ENCODE measurements at places on chromosomes 1 and 21. TPM values are rescaled to one million over a fixed set of nuclear protein-coding genes. Genes with fewer than 3 reads are reported as not detected.
A peak's percentile ranks its signal among the peaks of the same experiment; 100 is the strongest.

GRCh38 chr21:29025328-29025713 is 853 bp downstream of the USP16 start:
- DNase-seq = peak; percentile 22

GRCh38 chr1:42529724-42530181 is 66.7 kb downstream of the CCDC30 start:
- DNase-seq = peak; percentile 14

- DNase-seq = peak; percentile 78
Measured at GRCh38 chr1:47650205-47650604, 212.4 kb downstream of the FOXD2 start.

The SPRR2D gene
- not detected for total RNA-seq

The RGS5 gene
- 63.9 TPM for total RNA-seq

- no peak for DNase-seq
Measured at GRCh38 chr1:169696273-169697100, 14.9 kb downstream of the SELL start.

GRCh38 chr1:155195201-155196102 is 12.2 kb downstream of the THBS3 start:
- peak; percentile 40 for DNase-seq

DNA sequence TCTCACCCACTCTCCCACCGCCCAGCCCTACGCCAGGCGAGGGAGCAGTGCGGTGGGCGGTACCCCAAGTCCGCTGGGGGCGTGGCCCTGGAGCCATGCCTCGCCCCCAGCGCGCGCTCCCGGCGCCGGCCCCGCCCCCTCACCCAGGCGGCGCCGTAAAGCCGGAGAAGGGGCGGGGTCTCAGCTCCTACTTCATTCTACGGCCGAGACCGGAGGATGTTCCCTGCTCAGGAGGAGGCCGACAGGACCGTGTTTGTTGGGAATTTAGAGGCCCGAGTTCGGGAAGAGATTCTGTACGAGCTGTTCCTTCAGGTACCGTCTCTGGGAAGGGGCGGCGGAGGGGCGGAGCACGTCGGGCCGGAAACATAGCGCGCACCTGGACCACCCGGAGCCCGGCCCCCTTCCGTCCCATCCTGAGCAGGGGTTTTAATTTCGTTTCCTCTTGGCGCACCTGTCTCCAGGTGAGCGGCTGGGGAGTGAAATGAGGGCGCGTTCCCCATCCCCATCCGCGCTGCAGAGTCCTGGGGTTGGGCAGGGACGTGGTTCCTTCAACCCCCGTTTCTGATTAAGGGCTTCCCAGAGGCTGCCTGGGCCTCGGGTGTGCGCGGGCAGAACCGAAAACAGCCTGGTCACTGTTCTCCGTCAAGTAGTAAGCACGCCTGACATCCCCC is at the start of gene RBM11:
Gene RBM11 (plus strand): TSS at position 187 of the 671 bp plus-strand sequence. CDS start 30 bp downstream, at position 217.
- DNase-seq = peak; percentile 77

DNA sequence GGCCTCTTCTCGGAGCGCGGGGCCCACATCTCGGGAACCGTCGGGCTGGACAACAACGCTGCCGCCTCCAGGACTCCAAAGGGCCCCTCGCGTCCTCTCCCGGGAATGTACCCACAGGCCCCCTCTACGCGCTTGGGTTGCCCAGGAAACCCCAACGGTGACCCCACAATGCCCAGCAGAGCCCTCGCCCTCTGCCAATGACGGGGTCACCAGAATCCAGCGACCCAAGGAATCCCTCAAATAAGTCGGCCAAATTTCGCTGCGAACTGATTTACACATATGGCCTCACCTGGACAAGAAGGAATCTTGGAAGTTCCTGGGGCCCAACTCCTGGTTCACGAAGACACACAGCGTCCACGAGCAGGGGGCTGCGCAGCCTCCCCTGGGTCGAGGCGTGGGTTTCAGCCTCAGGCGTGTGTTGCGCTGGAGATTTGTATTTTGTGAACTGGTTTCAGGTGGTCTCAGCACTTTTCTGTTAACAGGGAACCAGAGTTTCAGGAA is 78.1 kb downstream of the DESI2 start:
- no peak for DNase-seq

GRCh38 chr1:203320591-203321272 is 15.4 kb downstream of the BTG2 start:
- DNase-seq = peak; percentile 47

The HES3 gene
- total RNA-seq = not detected

The UMODL1 gene
- total RNA-seq = not detected

DNA sequence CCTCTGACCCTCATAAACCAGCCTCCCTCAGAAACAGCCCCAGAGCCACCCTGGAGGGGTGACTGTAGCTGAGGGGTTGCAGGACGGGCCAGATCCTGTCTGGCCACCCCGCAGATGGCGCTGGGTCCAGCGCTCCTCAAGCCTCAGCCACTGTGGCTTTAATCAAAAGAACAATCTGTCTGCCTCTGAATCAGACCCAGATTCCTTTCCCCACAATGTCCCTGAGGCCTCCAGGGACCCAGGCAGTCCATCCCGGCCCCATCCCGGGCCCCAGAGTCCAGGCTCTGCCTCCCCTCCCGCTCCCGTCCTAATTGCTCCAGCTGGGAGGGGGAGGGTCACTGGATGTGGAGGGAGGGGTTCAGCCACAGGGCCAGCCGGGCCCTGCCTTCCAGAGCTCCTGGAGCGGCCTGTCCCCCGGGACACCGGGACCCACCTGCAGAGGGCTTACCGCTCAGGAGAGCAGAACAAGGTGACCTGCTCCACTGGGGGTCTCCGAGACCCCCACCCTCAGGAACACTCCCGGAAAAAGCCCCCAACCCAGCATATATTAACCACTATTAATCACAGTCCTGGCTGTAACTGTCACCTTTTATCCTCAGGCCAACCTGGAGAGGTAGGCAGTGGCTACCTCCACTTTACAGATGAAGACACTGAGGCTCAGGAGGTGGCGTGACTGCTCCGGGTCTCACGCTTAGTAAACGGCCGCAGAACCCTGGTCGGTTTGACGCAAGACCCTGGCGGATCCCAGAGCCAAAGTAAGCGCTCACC is 836 bp upstream of the FBLIM1 start:
- peak; percentile 73 for DNase-seq

- no peak for DNase-seq
Measured at GRCh38 chr1:24266398-24266941, 52.7 kb upstream of the GRHL3 start.

DNA sequence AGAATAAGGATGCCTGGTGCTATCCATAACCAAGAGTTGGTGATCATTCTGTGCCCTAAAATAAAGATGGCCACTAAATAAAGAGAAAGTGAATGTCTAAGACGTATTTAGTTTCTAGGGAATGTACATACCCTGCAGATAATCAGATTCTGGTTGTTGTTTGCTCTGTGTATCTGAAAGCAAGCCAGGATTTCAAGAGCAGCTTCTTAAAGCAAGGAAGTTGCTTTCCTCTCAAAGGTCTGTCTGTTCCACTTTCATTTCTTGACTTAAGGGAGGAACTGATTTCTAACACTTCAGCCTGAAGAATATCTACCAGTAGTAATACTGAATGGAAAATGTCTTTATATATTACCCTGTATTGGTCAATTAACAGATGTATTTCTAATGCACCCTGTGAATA is 88.8 kb downstream of the KIF1B start:
- DNase-seq = peak; percentile 7

DNA sequence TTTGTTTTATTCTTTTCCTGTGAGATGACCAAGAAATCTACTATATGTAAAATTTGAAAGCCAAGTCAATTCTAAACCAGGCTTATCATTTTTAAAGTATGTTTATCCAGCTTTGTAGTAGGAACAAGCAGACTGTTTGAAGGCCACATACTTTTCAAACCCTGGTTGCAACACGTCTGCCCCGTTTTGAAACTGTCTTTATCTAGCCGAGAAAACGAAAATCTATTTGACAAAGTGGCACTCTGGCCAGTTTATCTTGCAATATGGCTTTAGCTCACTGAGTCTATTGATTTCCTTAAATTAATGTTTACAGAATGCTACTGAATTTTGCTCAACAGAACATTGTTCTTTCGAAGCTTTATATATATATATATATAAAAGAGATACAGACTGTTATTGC is 39.7 kb downstream of the PROX1 start:
- no peak for DNase-seq

The GBP5 gene
- 2.9 TPM for total RNA-seq

The CNR2 gene
- total RNA-seq = 0.46 TPM

GRCh38 chr1:214545293-214545692 is 6.1 kb downstream of the PTPN14 start:
- no peak for DNase-seq

DNA sequence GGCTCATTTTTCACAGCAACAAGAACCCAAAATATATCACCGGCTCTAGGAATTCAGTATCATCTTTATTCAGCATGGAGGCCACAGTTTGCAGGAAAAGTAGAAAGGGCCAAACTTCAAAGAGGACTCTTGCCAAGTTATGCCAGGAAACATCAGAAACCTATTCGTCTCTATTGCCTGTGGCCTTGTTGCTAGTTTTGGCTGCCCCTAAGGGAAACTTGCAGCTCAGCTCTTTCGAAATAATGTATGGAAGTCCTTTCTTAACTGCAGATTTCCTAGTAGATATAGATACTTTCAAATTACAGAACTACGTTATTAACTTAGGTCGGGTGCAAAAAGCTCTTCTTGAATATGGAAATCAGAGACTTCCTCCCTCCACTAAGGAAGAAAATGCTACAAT is 4.2 kb upstream of the NENF start:
- no peak for DNase-seq

- no peak for DNase-seq
Measured at GRCh38 chr21:45021428-45022347, 52.7 kb upstream of the ADARB1 start.

DNA sequence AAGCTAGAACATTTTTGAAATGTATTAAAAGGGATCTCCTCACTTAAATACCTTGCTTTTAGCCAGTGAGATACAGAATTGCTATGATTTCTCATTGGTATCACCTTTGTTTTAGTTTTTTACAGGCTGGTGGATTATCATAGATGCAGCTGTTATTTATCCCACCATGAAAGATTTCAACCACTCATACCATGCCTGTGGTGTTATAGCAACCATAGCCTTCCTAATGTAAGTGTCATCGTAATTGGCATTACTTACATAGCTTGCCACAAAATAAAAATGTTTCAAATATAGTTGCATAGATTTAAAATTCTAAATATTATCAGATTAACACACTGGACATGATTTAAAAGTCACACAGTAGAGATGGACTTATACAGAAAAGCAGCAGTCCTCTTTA is 4.7 kb downstream of the TMEM50A start:
- no peak for DNase-seq

DNA sequence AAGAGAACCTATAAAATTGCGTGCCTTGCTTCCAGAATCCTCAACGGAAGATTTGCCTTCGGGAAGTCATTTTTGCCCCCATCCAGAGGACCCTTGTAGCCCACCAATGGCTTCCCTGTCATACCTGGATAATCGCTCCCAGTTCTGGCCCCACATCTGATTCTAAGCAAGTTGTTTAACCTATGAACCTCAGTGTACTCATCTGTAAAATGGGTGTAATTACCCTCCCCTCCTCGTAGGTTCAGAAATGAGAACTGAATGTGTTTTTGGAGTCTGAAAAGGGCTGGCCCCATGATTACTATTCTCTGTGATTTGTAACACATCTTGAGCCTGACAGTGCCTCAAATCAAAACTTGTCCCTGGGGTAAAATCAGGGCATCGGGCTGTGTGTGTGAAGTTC is 81.6 kb upstream of the TMEM51 start:
- no peak for DNase-seq

GRCh38 chr21:46411691-46412090 is 47.0 kb upstream of the DIP2A start:
- no peak for DNase-seq

The S100A7 gene
- total RNA-seq = not detected

The SMCP gene
- not detected for total RNA-seq

GRCh38 chr1:108646648-108647269 is 14.1 kb downstream of the HENMT1 start:
- DNase-seq = peak; percentile 86

- DNase-seq = no peak
Measured at GRCh38 chr1:28773105-28773504, 36.4 kb downstream of the YTHDF2 start.

- no peak for DNase-seq
Measured at GRCh38 chr1:219988387-219988786, 57.9 kb downstream of the EPRS1 start.

GRCh38 chr1:225774281-225775147 is 3.1 kb upstream of the SRP9 start:
- no peak for DNase-seq

DNA sequence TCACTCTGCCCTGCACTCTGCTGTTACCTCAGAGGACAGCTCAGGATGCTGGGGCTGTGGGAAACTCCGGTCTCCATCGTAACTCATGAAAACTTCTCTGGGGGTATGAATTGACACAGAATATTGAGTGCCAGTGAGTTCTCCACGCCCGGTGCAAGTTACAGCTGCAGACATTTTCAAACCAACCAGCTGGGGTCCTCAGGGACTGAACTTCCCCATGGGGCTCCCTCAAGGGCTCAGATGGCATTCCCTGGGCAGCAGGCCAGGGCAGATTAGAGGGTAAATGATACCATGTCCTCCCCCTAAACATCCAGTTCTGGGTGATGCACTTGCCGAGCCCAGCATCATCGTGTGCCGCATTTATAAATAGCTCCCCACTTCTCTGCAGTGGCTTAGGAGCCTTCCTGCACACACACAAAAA is 27.8 kb upstream of the CCSAP start:
- no peak for DNase-seq
